Stimulated activated CD4-positive, alpha-beta T cell treated with anti-CD3 and anti-CD28 coated beads, Interleukin-4, amount 100 ng/mL, for 24 hours (primary cell): ENCODE measurements at places on chromosomes 12 and 14.

- no peak for DNase-seq
These were observed 268.1 kb downstream of the EGLN3 start for GRCh38 chr14:33682760-33683159.

- DNase-seq = no peak
These were observed 15.3 kb downstream of the RNASE2 start for GRCh38 chr14:20970647-20970982.

DNA sequence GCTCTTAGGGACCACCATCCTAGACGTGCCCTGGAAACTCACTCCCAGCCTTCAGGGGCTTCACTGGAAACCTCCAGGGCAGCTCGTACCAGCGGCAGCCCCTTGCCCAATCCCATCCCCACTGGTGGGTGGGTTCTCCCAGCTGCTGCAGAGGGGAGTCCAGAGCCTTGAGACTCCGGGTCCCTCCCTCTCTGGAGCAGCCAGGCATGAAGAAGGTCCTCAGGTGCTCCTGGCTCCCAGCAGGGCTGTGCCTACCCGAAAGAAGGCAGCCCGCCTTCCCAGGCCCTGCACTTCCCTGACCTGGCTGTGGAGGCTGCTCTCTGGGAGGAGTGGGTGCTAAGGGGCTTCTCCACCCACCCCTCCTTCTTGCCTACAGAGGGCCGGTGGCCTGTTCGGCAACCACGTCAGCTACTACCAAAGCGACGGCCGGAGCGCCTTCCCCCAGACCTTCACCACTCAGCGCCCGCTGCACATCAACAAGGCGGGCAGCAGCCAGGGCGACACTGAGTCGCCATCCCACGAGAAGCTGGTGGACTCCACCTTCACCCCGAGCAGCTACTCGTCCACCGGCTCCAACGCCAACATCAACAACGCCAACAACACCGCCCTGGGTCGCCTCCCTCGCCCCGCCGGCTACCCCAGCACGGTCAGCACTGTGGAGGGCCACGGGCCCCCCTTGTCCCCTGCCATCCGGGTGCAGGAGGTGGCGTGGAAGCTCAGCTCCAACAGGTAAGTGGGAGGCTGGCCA lies 115.5 kb upstream of the FKBP4 start:
- no peak for DNase-seq

- DNase-seq = no peak
These were observed 64.9 kb downstream of the SPRING1 start for GRCh38 chr12:116672842-116673516.

GRCh38 chr12:114504311-114504710 lies 98.4 kb upstream of the TBX5 start:
- no peak for DNase-seq

- DNase-seq = no peak
These were observed 19.0 kb upstream of the KRAS start for GRCh38 chr12:25269701-25270100.

DNA sequence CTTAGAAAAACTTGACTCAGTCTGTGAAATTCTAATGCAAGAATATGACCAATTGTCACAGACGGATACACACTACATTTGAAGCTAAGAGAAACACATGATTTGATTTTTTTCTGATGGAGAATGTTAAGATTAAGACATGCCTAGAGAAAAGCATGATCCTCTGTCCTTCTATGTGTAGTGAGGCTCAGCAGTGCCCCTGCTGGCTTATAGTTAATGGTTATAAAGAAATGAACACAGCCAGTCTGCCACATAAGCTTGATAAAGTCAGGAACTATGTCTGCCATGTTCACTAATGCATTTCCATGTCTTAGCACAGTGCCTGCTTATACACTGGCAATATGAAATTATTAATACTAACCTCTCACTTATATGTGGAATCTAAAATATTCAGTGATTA lies 168.1 kb upstream of the DAAM1 start:
- DNase-seq = no peak

GRCh38 chr12:11879306-11879705 lies 191.4 kb upstream of the BCL2L14 start:
- DNase-seq = no peak

DNA sequence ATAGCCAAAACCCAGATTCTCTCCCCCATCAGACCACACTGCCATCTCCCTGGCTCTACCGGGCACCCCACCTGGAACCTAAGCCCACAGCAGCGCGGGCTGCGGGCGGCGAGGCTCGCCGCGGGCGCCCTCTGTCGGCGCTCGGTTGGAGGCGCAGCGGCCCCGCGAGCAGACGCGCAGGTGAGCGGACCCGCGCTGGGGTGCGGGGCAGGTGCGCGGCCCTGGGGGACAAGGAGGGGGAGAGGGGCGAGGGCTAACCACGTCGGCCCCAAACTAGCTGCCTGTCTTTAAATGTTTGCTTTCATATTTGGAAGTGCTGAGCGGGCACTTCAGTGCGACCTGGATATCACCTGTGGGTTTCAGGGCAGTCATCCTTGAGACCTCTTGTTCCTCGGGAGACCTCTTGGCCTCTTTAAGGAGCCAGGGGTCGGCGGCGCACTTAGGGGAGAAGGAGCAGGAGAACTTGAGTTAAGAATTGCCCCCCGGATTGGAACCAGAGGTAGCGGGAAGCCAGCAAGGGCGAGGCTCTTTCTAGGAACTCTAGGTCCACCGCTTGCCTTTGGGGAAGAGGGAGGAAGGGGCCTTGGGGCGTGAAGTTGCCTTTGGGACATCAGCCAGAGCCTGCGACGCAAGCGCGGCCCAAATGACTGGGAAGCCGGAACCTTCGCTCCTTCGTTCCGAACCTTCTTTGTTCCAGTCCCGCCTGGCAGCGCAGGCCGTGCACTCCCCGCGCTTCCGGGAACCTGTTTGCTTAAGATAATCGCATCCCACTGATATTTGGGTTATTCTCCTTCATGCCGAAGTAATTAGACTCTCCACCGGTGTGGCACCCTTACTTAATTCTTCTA lies 78.7 kb downstream of the NEDD1 start:
- peak; percentile 27 for DNase-seq

DNA sequence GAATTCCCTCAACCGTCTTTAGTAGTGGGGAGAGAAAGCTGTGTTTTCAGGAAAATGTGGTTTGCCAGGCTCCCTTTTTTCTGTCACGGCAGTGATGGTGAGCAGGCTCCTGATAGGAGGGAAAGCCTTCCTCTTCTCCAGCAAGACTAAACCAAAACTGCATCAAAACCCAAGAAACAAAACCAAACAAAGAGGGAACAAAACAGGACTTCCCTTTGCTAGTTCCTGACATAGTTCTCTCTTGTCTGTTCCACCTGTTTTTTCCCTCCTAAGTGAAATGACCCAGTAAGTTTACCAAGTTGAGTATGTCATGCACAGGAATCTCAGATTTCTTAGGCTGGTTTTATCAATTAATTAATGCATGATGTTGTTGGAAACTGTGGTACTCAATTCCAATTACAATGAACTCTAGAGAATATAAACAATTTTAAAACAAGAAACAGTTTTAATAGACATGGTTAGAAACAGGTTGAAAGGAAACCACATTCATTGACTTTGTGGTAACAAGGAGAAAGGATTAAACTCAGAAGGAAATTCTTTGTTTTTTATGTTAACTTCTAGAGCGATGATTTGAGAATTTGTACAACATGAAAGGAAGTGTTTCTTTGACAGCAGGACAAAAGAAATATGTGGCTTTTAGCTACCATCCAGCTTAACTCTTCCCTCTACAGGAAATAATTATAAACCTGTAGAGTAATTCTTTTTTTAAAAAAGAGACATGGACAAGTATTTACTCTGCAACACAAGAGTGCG lies 23.0 kb upstream of the CSRP2 start:
- DNase-seq = no peak

GRCh38 chr12:14577344-14577743 lies 9.7 kb upstream of the PLBD1 start:
- no peak for DNase-seq

DNA sequence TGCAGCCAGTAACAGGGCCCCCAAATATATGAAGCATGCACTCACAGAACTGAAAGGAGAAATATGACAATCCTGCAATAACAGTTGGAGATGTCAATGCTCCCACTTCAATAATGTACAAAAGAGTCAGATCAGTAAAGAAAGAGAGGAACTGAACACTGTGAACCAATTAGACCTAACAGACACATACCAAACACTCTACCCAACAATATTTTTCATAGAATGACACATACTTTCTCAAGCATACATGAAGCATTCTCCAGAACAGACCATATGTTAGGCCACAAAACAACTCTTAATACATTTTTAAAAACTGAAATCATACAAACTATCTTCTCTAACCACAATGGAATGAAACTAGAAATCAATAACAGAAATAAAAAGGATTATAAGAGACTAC lies 80.2 kb downstream of the ELK3 start:
- DNase-seq = no peak

- no peak for DNase-seq
These were observed 3.8 kb downstream of the CLBA1 start for GRCh38 chr14:104989236-104989950.

DNA sequence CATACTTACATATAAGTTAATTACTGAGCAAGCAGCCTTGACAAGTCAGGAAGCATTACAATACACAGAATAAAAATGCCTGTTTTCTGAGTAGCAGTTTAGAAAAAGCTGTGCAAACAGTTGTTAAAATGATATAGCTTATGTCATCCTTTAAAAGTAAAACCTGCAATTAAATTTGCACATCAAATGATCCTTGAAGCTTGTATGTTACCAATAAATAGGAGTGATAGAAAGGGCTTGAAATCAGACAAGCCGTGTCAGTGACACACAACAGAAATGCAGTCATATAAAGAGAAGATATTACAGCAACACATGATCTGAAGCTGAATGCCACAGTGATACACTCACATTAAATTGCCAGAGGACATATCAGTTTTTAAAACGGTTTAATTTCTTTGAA lies 70.0 kb downstream of the EPS8 start:
- DNase-seq = no peak

DNA sequence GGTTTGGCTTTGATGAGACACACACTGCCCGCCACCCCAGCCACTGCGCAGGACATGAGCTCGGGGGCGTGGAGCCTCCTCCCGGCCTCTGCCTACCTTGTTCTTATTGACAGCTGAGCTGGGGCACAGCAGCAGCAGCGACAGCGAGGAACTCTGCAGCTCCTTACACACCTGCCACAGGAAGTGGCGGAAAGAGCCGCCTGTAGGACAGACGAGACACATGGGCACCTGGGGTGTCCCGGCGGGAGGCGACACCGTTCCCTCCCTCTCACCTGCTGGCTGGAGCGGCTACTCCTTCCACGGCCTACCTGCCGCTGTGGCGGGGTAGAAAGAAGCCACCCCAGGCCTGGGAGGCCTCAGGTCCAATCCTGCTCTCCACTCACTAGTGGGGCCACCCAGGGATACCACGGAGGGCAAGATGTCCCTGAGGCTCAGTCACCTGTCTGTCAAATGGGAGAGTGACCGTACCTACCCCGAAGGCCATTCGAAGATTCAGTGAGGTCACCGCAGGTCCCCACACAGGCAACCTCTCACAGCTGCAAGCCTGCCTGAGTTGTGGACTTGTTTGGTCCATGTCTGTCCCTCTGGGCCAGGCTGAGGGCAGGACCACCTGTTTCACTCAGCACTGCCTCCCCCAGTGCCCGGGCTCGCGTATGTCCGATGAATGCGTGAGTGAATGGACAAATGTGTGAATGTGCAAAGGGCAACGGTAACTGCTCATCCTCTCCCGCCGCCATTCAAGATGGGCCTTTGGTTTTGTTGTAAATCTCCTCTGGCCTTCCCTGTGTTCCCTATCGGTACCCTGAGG lies 42.6 kb downstream of the TRAFD1 start:
- DNase-seq = no peak

DNA sequence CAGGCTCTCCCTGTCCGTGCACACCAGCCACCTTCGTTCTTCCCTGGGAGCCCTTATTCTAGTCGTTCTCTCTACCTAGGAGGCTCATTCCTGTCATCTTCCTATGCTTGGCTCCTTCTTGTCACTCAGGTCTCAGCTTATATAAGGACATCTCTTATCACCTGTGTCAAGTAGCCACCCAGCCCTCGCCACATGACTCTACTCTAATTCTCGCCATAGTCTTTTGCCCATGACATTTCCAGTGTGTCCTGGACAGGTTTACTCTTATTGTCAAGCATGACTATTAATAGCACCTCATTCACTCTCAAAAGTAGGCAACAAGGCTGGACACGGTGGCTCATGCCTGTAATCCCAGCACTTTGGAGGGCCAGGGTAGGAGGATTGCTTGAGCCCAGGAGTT lies 175.7 kb upstream of the NUDT4 start:
- DNase-seq = no peak

- DNase-seq = no peak
These were observed 6.8 kb upstream of the AEBP2 start for GRCh38 chr12:19432309-19433170.

DNA sequence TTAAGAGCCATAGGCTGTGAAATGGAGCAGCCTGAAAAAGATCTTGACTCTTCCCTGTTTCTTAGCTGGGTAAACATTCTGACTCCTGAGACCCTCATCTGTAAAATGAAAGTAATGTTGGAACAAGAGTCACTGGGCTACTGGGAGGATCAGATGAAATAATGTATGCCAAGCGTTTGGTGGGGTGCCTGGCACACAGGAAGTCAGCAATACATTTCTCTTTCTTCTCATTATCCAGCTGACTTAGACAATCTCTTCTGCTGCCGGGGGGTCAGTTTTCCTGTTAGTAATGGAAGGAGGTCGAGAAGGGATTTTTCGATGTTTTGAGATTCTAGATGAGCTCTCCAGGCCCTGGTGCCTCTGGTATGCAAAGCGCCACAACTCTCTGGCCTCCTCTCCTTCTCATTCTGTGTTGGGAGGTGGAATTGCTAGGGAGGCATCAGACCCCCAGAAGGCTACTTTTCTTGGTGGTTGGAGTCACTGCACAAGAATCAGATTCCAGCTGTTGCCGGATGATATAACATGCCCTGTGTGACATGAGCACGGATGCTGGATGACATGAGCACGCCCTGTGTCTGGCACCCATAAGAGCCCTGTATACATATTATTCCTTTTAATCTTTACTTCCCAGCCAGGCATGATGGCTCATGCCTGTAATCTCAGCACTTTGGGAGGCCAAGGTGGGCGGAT lies 4.3 kb downstream of the OASL start:
- no peak for DNase-seq

DNA sequence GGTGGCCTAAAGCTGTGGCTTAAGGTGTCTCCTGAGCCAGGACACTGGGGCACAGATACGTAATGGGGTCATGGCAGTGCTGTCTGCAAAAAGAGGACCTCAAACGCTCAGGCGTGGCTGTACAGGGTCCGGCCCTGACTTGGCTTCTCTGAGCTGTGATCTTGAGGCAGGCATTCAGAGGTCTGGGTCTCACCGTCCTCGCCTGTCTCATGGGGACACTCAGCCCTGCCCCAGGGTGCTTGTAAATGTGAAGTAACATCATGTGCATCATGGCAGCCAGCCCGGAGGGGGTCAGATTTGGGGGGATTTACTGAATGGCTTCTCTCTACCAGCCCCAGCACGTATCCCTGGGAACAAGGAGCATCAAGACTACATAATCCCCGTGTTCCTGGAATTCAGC lies 28.8 kb downstream of the DIO3 start:
- no peak for DNase-seq

GRCh38 chr12:113800201-113800600 lies 165.9 kb downstream of the RBM19 start:
- DNase-seq = no peak
